Cortex of kidney (tissue), 1 donor: ENCODE measurements at places on chromosomes 4 and X.

DNA sequence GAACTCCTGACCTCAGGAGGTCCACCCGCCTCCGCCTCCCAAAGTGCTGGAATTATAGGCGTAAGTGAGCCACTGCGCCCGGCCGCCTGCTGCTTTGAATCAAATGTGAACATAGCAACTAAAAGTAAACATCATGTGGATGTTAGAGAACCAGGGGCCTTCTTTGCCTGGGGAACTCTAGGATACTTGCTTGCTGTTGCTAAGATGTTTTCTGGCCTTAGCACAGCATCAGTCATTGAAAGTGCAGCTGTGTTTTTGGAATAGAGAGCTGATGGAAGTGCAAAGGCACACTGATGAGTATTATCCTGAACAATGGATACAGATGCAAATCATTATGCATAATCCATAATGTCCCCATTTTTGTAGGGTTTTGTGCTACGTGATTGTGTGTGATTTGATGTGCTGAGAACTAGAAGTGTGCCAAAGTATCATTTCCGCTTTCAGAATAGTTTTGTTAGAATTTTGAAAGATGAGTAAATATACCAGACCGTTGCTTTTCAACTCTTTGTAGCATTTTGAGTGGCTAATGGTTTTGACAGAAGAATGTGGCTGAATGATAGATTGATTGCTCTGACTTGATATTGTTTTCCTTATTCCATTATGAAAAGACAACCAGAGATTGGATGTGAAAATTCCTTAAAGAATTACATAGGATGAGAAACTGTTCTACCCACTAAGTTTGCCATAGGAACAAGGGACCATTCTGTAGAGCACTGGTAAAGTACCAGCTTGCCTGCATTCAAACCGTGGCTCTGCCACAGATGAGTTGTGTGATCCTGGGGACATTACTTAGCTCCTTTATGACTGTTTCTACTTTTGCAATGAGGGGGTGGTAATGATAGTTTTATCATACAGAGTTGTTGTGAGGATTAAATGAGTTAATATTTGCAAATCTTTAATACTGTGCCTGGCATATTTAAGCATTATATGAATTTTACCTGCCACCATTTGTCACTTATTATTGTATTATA lies 74.7 kb downstream of the REPS2 start:
- no peak for DNase-seq

GRCh38 chr4:106766519-106766918 lies 269.6 kb downstream of the DKK2 start:
- no peak for DNase-seq

- no peak for DNase-seq
Measured at GRCh38 chr4:87092389-87093141, 127.9 kb downstream of the KLHL8 start.

- no peak for DNase-seq
Measured at GRCh38 chr4:181905708-181906107, 337.5 kb upstream of the TENM3 start.

- DNase-seq: no peak
Measured at GRCh38 chr4:22482250-22483127, 33.4 kb downstream of the ADGRA3 start.

GRCh38 chr4:1060621-1061020 lies 49.2 kb downstream of the FGFRL1 start:
- DNase-seq: no peak

DNA sequence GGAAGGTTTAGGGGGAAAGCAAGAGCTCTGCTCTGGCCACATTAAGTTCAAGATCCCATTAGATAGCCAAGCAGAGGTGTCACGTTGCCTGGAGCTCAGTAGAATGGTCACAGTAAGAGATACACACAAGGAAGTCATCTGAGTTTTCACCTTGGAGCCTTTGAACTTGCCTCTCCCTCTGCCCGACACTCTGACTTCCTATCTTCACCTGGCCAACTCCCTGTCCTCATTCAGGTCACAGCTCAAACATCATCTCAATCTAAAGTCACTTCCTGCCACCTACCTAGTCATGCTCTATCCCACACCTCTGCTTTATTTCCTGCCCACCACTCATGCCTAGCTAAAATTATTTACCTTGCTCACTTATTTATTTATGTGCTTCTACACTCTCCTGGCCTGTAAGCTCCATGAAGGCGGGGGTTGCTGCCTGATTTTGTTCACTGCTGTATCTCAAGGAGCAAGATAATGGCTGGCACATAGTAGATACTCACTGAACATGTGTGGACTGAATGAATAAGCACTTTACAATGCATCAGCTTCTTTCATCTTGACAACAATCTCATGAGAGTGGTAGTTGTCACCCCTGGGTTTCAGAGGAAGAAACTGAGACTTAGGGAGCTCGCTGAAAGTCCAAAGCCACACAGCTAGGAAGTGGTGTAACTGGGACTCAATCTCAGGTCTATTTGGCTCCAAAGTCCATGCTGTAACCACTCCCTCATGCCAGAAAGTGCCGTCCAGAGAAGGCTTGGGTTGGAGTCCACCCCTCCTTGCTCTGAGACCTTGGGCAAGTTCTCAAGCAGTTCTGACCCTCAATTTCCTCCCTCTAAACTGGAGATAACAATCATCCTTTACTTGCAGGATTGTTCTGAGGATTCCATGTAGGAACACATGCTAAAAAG lies 40.3 kb downstream of the EFNB1 start:
- no peak for DNase-seq

GRCh38 chrX:26470941-26471340 lies 255.0 kb downstream of the MAGEB5 start:
- no peak for DNase-seq

DNA sequence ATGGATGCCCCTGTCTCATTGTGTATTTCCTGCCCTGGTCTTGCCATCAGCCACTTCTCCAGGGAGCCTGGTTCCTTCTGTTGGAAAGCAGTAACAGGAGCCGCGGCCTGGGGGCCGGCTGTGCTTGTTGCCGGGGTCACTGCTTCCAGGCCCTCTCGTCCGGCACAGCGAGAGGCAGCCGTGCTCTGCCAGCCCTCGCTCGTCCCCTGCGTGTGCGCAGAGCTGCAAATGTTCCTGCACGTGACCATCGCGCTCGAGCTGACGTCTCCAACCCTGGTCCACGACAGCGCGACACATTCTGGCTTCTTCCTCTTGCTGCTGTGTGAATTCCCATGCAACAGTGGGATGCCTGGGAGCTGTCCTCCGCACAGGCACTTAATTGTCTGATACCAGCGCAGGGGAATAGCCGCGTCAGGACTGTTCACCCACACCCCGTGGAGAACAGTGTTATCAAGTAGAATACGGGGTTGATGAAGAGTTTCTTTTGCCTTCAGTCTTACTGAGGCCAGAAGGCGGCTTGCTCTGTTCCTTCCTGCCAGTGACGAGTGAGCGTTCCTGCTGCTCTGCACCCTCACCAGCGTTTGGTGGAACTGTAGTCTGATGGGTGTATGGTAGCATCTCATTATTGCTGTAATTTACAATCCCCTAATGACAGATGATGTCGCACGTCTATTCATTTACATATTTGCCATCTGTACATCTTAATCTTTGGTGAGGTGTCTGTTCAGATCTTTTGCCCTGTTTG lies 12.3 kb downstream of the PDE6B start:
- no peak for DNase-seq

- DNase-seq: no peak
Measured at GRCh38 chr4:6235012-6235411, 34.6 kb upstream of the WFS1 start.

- no peak for DNase-seq
Measured at GRCh38 chr4:28822163-28822562, 1898.0 kb upstream of the PCDH7 start.

GRCh38 chr4:123546573-123547060 lies 150.0 kb downstream of the SPRY1 start:
- DNase-seq: no peak

DNA sequence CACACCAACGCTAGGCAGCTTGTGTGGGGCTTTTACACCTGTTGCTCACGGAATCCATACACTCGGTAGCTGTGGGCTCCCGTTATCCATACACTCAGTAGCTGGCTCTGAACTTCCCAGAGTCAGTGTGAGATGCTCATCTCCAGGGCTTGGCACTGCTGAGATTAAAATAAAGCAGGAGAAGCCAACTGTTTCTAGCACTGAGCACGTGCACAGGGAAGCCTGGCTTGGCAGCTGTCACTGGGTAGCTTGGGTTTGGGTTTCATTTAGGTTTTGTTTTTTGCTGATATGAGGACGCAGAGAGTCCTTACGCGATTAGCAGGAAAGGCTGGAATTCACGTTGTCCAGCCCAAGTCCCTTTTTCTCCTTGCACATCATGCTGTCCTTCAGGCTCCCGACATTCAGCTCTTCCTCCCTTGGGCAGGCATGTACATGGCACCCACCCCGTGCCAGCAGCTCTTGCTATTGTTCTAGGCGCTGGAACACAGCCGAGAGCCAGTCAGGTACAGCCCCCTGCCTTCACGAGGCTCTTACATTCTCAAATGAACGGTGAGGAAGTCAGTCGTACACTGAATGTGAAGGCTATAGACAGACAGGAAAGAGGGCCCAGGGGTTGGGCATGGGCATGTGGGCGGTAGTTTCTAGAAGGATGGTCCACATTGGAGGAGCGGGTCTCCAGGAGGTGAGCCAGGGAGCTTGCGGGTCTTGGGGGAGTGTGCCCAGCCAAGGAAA lies 25.9 kb downstream of the NSG1 start:
- DNase-seq: no peak

GRCh38 chrX:10326578-10326977 lies 169.8 kb downstream of the CLCN4 start:
- no peak for DNase-seq

GRCh38 chrX:41518841-41519220 lies 71.7 kb downstream of the NYX start:
- DNase-seq: no peak

DNA sequence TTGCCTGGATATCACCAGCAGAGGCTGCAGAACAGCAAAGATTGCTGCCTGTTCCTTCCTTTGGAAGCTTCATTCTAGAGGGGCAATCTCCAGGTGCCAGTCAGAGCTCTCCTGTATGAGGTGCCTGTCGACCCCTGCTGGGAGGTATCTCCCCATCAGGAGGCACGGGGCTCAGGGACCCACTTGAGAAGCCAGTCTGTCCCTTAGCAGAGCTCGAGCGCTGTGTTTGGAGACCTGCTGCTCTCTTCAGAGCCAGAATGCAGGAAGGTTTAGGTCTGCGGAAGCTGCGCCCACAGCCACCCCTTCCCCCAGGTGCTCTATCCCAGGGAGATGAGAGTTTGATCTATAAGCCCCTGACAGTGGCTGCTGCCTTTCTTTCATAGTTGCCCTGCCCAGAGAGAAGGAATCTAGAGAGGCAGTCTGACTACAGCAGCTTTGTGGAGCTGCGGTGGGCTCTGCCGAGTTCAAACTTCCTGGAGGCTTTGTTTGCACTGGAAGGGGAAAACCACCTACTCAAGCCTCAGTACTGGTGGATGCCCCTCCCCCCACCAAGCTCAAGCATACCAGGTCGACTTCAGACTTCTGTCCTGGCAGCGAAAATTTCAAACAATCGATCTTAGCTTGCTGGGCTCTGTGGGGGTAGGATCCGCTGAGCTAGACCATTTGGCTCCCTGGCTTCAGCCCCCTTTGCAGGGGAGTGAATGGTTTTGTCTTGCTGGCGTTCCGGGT lies 57.9 kb downstream of the DKK2 start:
- no peak for DNase-seq

GRCh38 chr4:56757261-56757746 lies 64.2 kb downstream of the SPINK2 start:
- DNase-seq: no peak

GRCh38 chrX:14594521-14594920 lies 65.2 kb downstream of the GLRA2 start:
- DNase-seq: no peak

GRCh38 chr4:165472943-165473676 lies 94.3 kb downstream of the CPE start:
- no peak for DNase-seq

GRCh38 chrX:9664224-9664623 lies 101.4 kb downstream of the GPR143 start:
- no peak for DNase-seq

DNA sequence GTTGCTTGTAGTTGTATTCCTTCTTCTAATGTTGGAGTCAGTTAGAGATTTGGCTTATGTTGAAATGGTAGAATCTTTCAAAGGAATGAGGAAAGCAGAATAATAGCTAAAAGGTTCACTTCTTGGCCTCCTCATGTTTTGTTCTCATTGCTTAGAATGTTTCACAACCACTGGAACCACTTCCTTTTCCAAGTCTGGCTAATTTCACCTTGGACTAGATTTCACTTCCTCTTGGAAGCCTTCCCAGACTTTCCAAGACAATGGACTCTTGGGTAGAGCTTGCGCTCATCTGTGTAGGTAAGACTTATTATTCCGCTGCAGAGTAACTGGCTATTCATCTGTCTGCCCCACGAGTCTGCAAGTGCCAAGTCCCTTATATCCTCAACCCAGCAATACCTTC lies 8.3 kb downstream of the SPATA18 start:
- no peak for DNase-seq

DNA sequence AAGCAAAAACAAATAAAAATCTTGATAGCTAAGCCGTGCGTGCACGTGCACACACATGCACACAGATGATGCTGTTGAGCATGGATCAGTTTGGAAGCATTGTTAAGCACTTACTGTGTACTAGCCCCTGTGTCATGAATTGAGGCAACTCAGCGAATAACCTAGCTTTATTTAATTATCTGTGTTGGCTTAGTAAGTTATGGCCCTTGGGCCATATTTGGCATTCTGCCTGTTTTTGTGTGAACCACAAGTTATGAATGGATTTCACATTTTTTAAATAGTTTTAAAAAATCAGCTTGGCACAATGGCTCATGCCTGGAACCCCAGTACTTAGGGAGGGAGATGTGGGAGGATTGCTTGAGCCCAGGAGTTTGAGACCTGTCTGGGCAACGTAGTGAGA lies 113.6 kb upstream of the CBLL2 start:
- no peak for DNase-seq

GRCh38 chrX:119479845-119480244 lies 11.6 kb downstream of the SLC25A5 start:
- DNase-seq: no peak

DNA sequence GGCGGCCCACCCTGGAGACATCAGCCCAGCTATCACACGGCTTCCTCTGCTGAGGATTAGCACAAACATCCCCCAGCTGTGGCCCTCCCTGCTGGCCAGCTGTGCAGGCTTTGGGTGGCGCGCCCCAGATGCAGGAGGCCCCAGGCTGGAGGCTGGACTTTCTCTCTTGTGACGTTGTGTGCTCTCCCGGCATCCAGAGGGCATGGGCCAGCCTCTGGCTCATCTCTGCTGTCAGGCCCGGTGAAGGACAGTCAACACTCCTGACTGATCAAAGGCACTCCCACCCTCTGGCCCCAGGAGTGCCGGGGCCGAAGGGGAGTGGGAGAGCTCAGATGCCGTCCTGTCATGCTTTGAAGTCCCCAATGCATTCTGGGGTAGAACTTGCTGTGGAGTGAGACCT lies 29.9 kb upstream of the PJA1 start:
- no peak for DNase-seq
